HepG2 (cell line): ENCODE measurements at places on chromosomes 1 and 21. TPM values are rescaled to one million over a fixed set of nuclear protein-coding genes. Genes with fewer than 3 reads are reported as not detected.

The COL8A2 gene
- 0.04 and 0.24 TPM in 2 replicates for total RNA-seq

The ANP32E gene
- 53.0 and 88.5 TPM in 2 replicates for total RNA-seq

The PTGS2 gene
- total RNA-seq = not detected in 2 replicates

The DYNLT5 gene
- total RNA-seq = not detected in 2 replicates

DNA sequence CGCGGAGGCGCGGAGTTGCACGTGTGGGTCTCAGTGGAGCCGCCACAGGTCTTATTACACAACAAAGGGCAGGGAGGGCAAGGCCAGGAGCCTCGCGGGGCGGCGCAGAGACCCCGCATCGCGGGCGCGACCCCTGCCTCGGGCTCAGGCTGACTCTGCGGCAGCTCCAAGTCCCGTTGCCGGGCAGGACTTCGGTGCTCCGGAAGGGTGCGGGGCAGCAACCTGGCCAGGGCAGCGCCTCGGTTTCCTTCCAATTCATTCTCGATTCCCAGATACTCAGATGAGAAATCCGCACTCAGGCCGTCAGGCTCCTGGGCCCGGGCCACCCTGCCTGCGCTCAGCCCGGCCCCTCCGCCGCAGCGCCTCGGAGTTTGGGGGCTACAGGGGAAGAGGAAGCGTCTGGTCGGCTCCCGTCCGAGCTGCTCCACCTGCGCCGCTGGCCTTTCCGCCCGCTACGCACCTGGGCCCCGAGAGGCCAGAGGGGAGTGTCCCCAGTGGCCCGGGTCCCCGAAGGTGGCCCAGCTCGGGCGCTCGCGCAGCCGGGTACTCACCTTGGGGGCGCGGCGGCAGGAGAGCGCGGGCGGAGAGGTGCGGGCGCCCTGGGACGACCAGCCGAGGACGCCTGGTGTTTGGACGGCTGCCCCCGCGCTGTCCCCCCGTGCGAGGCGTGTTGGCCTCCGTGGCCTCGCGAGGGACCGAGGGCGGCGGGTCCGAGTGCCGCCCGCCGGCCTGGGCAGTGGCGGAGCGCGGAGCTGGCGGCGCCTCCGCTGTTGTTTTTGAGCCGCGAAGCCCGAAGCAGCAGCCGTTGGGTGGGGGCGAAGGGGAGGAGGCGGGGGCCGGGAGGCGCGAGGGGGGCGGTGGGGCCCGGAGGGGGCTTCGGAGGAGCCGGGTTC lies 1.1 kb upstream of the PRDM16 start:
- no peak for DNase-seq

DNA sequence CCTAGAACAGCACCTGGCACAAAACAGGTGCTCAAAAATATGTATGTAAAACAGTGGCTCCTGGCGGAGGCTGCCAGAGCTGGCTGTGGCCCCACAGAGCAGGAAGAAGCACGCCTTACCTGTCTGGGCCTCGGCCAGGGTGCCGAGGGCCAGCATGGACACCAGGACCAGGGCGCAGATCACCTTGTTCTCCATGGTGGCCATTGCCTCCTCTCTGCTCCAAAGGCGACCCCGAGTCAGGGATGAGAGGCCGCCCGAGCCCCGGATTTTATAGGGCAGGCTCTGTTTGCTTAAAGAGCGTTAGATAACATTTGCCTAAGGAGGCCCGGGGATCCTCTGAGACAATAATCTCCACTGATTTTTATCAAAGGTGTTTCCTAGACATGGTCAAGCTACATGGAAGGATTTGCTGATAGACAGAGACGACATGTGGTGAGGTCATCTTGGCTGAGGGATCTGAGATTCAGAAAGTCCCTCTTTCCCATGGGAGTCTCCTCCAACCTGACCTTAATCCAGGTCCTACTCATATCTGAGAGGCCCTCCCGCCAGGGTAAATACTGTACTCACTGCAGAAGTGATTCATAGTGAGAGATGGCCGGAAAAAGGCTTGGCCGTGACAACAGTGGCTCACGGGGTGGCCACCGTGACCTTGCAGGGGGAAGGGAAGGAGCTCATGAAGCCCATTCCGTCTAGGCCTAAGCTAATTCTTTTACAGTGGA lies at the start of gene TFF1:
Gene TFF1 (minus strand): TSS at position 244 of the 719 bp plus-strand sequence. CDS start 40 bp downstream, at position 204.
- peak; percentile 71 for DNase-seq

DNA sequence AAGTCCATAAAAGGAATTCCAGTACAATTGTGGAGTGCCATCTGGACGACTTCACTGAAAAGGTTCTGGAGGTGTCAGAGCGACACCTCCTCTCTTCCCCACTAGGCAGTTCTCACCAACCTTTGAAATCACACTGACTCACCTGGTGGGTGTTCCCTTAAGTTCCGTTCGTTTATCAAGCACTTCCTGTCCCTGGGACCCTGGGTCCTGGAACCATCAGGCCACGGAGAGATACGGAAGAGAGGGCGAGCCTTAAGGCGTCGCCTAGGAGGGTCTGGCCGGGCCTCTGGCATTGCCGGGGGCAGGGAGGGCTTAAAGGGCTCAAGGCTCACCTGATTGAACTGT lies 317 bp downstream of the SPAG17 start:
- no peak for DNase-seq

GRCh38 chr1:196305216-196305615 lies 303.0 kb downstream of the KCNT2 start:
- DNase-seq = no peak

- no peak for DNase-seq
Measured at GRCh38 chr1:10402729-10403274, 3.9 kb downstream of the PGD start.

DNA sequence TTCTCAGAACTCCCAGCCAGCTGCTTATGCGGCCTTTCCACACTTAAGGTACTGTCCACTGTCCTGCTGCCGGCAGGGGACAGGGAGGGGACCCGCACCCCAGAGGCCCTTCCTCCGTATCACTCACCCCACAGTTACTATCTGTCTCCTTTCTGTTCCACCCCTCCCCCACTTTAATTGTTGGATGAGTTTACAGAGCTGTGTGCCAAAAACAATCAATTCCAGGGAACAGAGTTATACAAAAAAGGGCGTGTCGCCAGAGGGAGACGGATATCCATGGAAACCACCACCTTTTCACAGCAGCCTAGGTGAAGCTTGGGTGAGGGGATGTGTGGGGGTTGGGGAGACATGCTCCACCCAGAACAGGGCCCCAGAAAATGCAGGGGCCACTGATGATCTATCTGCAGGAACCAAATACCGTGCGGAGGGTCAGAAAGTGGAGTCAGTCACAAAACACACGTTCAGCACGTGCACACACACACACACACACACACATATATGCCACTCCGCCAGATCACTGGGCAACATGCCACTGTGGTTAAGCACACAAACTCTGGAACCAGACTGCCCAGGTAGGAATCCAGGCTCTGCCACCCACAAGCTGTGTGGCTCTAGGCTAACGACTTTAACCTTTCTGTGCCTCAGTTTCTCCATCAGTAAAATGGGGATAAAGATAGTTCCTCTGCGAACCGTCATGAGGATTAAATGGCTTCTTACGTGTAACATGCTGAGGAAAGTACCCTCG lies 30.5 kb downstream of the CASZ1 start:
- DNase-seq = no peak
